ENCODE measurements at places on chromosomes 3 and 15.

GRCh38 chr3:42829628-42830436 is 20.6 kb downstream of the ACKR2 start:
- no peaks in the 10 kb centered on the region for H3K36me3 ChIP-seq
- H3K4me1 ChIP-seq, result peaks cover 2% of the 10 kb centered on the region
- H3K27ac ChIP-seq, result no peak overlapping the region
- no peak for DNase-seq
- peaks cover 4% of the 10 kb centered on the region for H3K27me3 ChIP-seq

DNA sequence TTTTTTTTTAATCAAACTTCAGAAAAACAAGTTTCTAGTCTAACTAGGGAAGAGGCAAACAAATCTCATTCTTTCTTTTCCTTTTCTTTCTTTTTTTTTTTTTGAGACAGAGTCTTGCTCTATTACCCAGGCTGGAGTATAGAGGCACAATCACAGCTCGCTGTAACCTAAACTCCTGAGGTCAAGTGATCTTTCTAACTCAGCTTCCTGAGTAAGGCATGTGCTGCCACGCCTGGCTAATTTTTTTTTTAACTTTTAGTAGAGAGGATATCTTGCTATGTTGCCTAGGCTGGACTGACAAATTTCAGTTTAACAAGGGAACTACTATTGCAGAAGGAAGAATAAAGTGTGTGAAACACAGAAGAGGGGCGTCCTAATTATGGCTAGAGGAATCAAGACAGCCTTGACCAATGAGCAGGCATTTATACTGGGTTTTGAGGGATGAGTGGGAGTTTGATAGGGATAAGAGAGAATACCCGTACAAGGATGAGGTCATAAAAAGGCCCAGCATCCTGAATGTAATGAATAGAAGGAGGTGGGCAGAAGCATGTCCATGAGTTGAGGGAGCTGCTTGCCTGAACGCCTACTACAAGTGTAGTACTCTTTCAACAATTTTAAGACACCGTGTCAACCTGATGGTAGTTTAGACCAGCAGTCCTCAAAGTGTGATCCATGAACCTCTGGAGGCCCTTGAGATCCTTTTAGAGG is 6.7 kb upstream of the ZFAND6 start:
- H3K4me1 ChIP-seq, result no peaks in the 10 kb centered on the region
- no peaks in the 10 kb centered on the region for H3K27me3 ChIP-seq
- no peak for DNase-seq
- no peak overlapping the region for H3K27ac ChIP-seq

DNA sequence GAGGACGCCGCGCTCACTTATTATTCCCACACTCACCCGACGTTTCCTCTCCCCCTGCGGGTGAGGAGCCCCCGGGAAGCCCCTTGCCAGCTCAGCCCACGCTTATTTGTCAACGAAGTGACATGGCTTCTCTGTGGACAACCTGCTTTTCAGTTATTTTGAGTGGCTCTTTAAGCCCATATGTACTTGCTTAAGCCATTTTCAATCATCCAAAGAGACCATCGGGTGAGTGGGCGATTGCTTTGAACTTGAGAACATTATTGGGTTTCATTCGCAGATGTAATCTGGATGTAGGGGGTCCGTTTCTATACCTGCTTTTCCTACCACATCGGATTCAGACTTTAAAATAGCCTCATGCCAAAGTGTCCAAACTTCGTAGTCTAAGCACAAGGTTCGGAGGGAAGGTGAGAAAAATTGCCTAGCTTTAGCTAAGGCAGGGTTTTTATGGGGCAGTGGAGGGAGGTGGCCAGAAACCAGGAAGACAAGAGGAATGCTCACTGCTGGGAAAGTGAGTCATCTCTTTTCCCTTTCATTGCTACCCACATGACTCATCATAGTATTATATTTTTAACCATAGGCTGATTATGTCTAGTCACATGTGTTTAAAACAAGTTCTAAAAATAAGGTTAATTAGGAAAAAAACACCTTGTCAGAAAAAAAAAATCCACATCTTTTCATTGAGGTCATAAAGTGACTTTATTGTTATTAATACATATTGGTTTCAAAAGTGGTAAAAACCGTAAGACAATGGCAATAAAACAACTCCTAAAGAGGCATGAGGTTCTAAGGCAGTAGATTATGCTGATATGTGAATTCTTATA is 773.1 kb upstream of the NR2F2 start:
- no peak for DNase-seq
- no peak overlapping the region for H3K27ac ChIP-seq
- H3K27me3 ChIP-seq, result peaks cover 12% of the 10 kb centered on the region
- H3K4me1 ChIP-seq, result no peaks in the 10 kb centered on the region
- no peak overlapping the region for H3K4me3 ChIP-seq

GRCh38 chr3:170095771-170096170 is 58.0 kb downstream of the GPR160 start:
- H3K36me3 ChIP-seq, result peaks cover 22% of the 10 kb centered on the region
- no peak overlapping the region for H3K27ac ChIP-seq
- DNase-seq, result no peak
- no peak overlapping the region for H3K4me3 ChIP-seq
- peaks cover 13% of the 10 kb centered on the region for H3K4me1 ChIP-seq
- H3K27me3 ChIP-seq, result no peaks in the 10 kb centered on the region

- no peak overlapping the region for H3K4me3 ChIP-seq
- peaks cover 72% of the 10 kb centered on the region for H3K27me3 ChIP-seq
Measured at GRCh38 chr3:56453011-56453410, 15.3 kb downstream of the ERC2 start.

GRCh38 chr3:61777483-61777882 is 216.1 kb downstream of the PTPRG start:
- DNase-seq, result no peak
- H3K36me3 ChIP-seq, result no peaks in the 10 kb centered on the region
- H3K27ac ChIP-seq, result no peak overlapping the region
- H3K4me1 ChIP-seq, result no peaks in the 10 kb centered on the region

GRCh38 chr3:146431240-146431639 is 38.1 kb downstream of the PLSCR2 start:
- H3K27ac ChIP-seq, result no peak overlapping the region
- H3K27me3 ChIP-seq, result peaks cover 2% of the 10 kb centered on the region
- H3K4me1 ChIP-seq, result no peaks in the 10 kb centered on the region

DNA sequence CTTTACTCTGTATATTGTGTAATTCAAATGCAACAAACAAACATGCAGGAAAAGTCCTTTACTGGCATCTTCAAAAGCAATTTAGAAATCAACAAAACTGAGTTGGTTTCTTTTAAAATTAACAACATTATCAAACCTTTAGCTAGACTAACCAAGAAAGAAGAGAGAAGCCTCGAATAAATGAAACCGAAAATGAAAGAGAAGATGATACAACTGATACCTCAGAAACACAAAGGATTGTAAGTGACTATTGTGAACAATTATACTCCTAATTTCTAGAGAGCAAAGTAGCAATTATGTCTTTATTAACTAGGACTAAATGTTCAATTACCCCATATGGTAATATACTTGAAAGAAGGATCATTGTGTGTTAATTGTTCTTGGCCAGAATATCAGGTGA is 49.2 kb upstream of the P3H2 start:
- DNase-seq, result no peak
- no peaks in the 10 kb centered on the region for H3K36me3 ChIP-seq
- peaks cover 8% of the 10 kb centered on the region for H3K27me3 ChIP-seq
- H3K27ac ChIP-seq, result no peak overlapping the region

DNA sequence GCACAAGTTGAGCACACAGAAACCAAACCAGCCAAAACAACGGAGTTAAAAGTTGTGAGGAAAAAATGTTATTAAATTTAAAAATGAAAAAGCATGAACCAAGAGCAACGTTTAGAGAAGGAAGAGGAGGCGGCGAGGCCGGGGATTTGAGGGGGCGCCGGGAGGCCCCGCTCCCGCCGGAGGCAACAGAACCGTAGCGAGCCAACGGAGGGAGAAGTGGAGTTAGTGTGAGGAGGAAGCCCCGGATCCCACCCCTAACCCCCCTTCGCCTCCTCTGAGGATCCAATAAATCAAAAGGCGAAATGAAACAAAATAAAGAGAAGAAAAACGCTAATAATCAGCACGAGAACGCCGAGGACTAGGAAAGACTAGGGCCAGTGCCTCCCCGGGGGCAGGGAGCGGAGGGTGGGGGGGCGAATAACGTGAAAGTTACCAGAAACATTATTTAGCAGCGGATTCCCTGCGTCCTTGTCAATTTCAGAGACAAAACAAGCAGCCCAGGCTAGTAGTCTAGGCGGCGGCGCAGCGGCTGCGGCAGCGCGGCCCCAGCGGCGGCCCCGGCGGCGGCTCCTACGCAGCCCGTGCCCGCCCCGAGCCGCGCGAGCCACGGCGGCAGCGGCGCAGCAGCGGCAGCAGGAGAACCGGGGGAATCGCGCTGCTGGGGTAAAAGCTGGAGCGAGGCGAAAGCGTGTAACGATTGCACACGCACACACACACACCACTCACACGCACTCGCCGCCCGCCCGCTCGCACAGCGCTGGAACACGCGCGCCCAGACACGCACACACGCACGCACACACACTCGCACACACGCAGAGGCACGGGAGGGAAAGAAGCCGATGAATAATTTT is 1.7 kb downstream of the MEIS2 start:
- DNase-seq, result no peak
- no peak overlapping the region for H3K27ac ChIP-seq
- H3K36me3 ChIP-seq, result peaks cover 24% of the 10 kb centered on the region
- peaks cover 36% of the 10 kb centered on the region for H3K4me1 ChIP-seq

GRCh38 chr15:78461171-78461888 is 23.3 kb downstream of the IREB2 start:
- peaks cover 58% of the 10 kb centered on the region for H3K4me1 ChIP-seq
- no peaks in the 10 kb centered on the region for H3K27me3 ChIP-seq
- peak; percentile 11 for DNase-seq
- peak overlapping the region; percentile 60 for H3K27ac ChIP-seq
- no peak overlapping the region for H3K4me3 ChIP-seq

DNA sequence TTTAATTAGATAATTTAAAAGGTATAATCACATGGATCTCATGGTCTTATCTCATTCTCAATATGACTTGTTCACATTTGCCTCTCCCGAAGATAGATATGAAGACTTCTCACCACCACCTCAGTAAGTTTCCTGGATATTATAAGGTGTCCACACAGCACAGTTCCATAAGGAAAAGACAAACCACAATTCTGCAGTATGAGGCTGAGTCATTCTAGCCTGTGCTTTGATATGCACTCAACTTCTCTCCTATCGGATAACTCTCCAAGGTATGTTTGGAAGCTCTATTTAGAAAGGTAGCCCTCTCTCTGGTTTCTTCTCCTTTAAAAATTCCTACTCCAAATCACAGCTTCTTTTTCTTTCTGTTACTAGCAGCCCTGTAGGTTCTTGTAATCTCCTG is 612.8 kb downstream of the ZPLD1 start:
- H3K27ac ChIP-seq, result no peak overlapping the region
- H3K36me3 ChIP-seq, result no peaks in the 10 kb centered on the region
- no peaks in the 10 kb centered on the region for H3K27me3 ChIP-seq

DNA sequence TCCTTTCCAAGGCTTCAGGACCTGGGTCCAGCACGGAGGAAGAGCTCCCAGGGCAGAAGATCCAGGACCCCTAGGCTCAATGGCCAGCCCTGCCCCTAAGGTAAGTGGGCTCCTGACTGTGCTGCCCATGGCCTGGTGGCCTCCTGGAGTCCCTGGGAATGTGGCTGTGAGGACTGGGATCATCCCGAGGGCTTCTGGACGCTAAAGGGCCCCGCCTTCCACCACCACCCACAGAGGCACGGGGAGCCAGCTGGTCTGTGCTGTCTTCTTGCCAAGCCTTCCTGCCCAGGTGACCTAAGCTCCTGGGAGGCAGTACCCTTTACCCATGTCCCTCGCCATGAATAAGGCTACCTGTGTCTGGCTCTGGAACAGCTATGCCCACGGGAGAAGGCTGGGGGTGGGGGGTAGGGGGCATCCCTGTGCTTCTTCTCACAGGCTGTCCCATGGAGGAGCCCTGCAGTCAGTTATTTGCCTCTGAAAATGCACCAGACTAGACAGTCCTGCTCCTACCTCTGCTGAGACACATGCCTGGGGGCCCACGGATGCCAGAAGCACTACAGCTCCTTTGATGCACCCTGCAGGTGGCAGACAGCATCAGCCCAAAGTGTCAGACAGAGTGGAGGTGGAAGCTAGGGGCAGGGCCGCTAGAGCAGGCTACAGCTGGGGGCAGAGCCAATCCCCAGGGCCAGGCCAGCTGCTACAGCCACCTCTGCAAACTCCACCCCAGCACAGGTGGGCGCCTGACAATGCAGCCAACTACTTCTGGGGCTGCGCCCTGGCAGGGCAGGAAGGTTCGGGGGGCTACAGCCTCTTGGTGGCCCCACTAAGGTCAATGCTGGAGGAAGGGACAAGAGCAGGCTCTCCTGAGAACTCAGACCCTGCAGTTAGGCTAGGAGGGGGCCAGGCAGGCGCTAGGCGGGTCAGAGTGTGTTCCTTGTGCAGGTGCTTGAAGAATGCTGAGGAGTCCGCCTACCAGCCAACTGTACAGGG is 90.9 kb downstream of the SEC22A start:
- H3K27ac ChIP-seq, result no peak overlapping the region

DNA sequence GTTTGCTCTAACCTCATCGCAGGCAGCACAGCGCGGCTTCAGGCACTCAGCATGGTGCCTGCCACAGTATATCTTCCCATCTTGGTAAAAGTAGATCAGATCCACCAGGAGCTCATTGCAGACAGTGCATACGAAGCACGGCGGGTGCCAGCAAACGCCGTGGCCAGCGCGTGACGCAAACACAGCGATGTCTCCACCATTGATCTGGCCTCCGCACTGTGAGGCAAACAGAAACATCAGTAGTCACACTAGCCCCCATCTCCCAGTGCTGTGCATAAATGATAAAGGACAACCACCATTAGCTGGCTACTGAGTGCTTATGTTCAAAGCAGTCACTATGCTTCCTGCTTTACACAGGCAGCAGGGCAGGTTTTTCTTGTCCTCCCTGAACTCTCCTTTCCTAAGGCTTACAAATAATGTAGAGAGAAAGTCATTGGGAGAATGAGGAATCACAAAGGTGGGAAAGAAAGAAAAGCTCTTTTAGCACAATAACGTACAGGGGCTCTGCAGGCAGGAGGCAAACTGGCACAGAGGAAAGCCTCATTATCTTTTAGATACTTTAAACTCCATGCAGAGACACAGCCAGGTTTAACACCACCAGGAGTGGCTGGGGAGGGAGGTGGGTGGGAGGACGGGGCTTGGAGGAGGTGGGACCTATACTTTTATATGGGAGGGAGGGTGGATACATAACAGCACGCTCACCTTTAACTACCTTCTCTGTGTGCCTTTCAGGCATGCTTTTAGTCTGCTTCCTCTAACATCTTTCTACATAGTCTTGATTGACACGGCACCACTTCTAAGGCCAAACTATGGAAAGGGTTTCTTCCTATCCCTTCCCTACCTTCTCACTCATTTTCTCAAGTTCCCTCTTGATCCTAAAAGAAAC is 67.9 kb downstream of the PRICKLE2 start:
- no peak for DNase-seq
- H3K4me3 ChIP-seq, result no peak overlapping the region
- H3K36me3 ChIP-seq, result no peaks in the 10 kb centered on the region
- peaks cover 3% of the 10 kb centered on the region for H3K27me3 ChIP-seq

All from naive thymus-derived CD8-positive, alpha-beta T cell (primary cell).